Activated T-cell treated with anti-CD3 and anti-CD28 coated beads, Interleukin-2, amount 50 U/mL, for 72 hours (primary cell): ENCODE measurements at places on chromosomes 3 and 15. TPM values are rescaled to one million over a fixed set of nuclear protein-coding genes. Genes with fewer than 3 reads are reported as not detected.

DNA sequence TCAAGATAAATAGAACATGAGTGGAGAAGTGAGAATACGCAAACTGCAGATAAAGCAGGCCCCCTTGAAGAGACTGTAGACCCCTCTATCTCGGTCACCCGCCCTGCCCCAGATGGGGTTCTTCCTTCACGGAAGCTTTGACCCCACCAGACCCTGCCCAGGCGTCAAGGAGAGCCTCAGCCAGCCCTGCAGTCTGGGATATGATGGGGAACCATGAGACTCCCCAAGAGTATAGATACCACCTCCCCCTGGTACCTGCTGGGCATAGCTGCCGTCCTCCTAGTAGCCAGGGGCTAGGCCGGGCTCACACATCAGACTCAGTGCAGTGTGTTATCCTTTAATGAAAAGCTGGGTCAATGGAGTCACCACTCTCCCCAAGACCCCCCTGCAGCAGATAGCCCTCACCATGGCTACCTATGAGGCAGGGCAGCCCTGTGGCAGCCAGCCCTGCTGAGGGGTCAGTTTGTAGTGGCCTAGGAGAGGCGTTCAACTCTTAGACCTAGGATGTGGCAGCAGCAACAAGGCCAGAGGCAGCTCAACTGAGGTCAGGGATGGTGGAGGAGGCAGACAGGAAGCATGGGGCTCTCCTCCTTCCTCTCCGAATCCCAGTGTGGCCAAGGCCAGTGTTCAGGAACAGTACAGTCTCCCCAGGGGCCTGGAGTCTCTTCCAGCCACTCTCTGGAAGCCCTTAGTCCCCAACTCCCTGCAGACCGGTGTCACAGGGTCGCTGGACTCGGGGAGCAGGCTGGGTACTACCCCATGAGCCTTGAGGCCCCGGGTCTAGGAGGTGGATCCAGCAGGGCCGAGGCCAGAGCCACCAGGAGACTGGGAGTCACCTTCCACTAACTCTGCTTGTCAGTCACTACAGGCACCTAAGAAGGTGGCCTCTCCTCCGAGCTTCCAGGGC lies 26.1 kb downstream of the PLXNB1 start:
- H3K36me3 ChIP-seq = no peaks in the 10 kb centered on the region
- no peaks in the 10 kb centered on the region for H3K4me1 ChIP-seq
- H3K27me3 ChIP-seq = no peaks in the 10 kb centered on the region
- no peak for DNase-seq
- no peak overlapping the region for H3K27ac ChIP-seq
- no peak overlapping the region for H3K4me3 ChIP-seq

DNA sequence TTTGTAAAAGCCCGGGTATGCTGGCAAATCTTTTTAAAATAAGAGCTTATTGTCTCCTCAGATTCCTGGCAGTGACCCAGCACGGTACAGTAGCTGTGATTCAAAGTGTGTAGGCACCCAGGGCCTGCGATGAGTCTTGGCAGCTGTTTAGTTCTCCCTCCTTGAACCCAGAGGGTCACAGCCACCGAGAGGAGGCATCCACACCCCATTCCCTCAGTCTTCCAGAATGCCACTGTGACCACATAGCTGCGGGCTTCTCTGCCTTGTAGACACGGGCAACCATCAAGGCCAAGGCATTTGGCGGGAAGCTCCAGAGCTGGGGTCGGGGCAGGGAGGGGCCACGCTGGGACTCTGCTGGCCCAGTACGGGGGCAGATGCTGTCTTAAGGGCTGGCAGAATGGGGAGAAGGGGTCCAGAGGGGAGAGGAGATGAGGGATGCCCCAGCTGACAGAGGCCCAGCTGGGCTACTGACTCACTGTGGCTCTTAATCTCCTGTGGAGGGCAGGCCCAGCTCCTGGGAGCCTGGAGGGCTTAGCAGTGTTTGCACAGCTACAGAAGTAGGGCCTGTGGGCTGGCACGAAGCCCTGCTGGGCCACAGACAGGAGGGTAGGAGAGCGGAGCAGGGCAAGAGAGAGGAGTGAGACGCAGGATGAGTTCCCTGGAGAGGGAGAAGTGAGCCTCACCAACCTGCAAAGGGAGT lies 68.8 kb upstream of the DLG1 start:
- H3K36me3 ChIP-seq = no peaks in the 10 kb centered on the region
- no peaks in the 10 kb centered on the region for H3K4me1 ChIP-seq
- H3K27me3 ChIP-seq = peaks cover 37% of the 10 kb centered on the region
- H3K4me3 ChIP-seq = no peak overlapping the region
- DNase-seq = no peak

Gene GABRB3
- not detected for total RNA-seq

DNA sequence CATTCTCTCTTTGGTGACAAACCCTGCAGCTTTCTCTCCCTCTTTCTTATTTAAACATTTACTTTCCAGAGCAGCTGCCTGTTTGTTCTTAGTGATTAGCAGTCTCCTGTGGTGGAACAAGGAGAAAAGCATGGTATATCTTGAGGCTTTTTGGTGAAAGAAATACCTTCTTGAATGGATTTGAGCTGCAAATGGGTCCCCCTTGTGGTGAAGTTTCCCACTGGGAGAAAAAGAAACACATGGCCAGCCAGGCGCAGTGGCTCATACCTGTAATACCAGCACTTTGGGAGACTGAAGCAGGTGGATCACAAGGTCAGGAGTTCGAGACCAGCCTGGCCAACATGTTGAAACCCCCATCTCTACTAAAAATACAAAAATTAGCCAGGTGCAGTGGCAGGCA lies 48.3 kb upstream of the ACP3 start:
- DNase-seq = no peak
- no peak overlapping the region for H3K4me3 ChIP-seq
- H3K4me1 ChIP-seq = no peaks in the 10 kb centered on the region
- H3K27me3 ChIP-seq = peaks cover 8% of the 10 kb centered on the region

Gene CCR9
- total RNA-seq = 0.14 TPM
